Melanocyte of skin (primary cell): ENCODE measurements at places on chromosomes 5 and 9. TPM values are rescaled to one million over a fixed set of nuclear protein-coding genes. Genes with fewer than 3 reads are reported as not detected.

MEF2C gene
- 14.5 and 16.0 TPM in 2 replicates for total RNA-seq

GALNT12 gene
- total RNA-seq = 3.7 and 4.0 TPM in 2 replicates

RLN1 gene
- total RNA-seq = 0.46 and 0.67 TPM in 2 replicates

ANKRD18A gene
- total RNA-seq = not detected in 2 replicates

STPG3 gene
- not detected in 2 replicates for total RNA-seq

LCN1 gene
- total RNA-seq = not detected in 2 replicates

TMEM232 gene
- total RNA-seq = 1.7 and 3.3 TPM in 2 replicates

ECPAS gene
- 58.2 and 116 TPM in 2 replicates for total RNA-seq

FST gene
- total RNA-seq = 0.62 and 0.67 TPM in 2 replicates

ARSK gene
- 10.3 and 11.4 TPM in 2 replicates for total RNA-seq

FAM120A gene
- 121 and 145 TPM in 2 replicates for total RNA-seq
